Nephron progenitor cell (in vitro differentiated cells): ENCODE measurements at places on chromosomes 1 and 21.
A peak's percentile ranks its signal among the peaks of the same experiment; 100 is the strongest.

- no peaks in the 10 kb centered on the region for H3K27me3 ChIP-seq
- no peaks in the 10 kb centered on the region for H3K4me1 ChIP-seq
- H3K36me3 ChIP-seq = no peaks in the 10 kb centered on the region
- H3K4me3 ChIP-seq = no peak overlapping the region
- no peak for DNase-seq
These were observed 348.3 kb downstream of the BRINP3 start for GRCh38 chr1:190129366-190129765.

- H3K27ac ChIP-seq = no peak overlapping the region
- no peaks in the 10 kb centered on the region for H3K27me3 ChIP-seq
- DNase-seq = no peak
- H3K4me3 ChIP-seq = no peak overlapping the region
- peaks cover 38% of the 10 kb centered on the region for H3K4me1 ChIP-seq
These were observed 644.1 kb downstream of the LMO4 start for GRCh38 chr1:87972811-87973210.

GRCh38 chr1:164716992-164717703 is 158.2 kb downstream of the PBX1 start:
- H3K36me3 ChIP-seq = peaks cover 34% of the 10 kb centered on the region
- H3K4me3 ChIP-seq = no peak overlapping the region
- no peaks in the 10 kb centered on the region for H3K27me3 ChIP-seq
- peaks cover 47% of the 10 kb centered on the region for H3K4me1 ChIP-seq

DNA sequence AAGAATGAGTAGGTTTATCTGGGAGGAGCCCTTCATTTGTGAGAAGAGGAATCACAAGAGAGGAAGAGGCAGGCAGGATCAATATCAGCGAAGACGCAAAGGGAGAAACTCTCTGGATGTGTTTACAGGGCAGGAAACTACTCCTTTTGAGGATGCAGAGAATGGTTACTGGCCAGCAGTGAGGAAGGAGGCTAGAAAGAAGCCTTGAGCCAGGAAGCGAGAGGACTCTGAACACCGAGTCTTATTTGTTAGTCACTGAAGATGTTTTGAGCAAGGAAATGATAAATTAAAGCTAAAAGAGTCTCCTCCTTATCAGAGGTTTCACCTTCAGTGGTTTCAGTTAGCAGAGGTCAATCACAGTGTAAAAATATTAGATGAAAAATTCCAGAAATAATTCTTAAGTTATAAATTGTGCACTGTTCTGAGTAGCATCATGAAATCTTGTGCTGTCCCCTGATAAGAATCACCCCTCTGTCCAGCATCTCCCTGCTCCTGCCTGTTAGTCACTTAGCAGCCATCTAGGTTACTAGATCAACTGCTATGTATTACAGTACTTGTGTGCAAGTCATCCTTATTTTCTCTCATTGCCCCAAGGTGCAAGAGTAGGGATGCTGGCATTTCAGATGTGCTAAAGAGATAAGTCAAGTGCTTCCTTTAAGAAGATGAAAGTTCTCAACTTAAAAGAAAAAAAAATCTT is 43.5 kb downstream of the WLS start:
- H3K4me3 ChIP-seq = no peak overlapping the region
- H3K27ac ChIP-seq = peak overlapping the region; percentile 87
- peaks cover 85% of the 10 kb centered on the region for H3K36me3 ChIP-seq

DNA sequence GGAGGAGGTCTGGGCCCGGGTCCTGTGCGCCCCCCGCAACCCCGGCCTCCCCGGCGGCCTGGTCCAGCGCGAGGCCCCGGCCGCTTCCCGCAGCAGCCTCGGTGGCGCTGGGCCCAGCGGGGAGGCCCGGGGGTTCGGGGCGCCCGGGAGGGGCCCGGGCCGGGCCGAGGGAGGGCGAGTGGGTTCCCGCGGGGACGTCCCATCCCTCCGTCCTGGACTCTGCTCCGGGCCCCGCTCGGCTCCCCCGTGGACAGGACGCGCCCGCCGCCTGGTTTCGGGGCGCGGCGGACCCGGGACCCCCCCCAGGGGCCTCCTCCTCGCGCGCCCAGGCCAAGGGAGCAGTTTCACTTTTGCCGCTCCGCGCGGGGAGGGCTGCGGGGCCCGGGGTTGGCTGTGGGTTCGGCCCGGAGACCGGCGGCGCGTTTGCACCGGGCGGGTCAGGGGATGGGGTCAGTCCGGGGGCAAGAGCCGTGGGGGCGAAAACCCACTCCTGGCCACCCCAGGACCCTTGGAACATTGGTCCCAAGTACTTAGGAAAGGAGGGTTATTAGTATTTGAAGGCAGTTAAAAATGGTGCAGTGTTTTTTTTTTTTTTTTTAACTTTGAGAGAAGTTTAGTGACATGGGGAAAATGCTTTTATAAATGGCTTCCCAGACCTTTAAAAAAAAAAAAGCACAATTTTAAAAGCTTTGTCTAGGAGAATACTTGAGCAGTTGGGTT is 677 bp downstream of the AGPAT3 start:
- H3K27me3 ChIP-seq = peaks cover 71% of the 10 kb centered on the region
- peaks cover 6% of the 10 kb centered on the region for H3K36me3 ChIP-seq
- DNase-seq = peak; percentile 39
- H3K4me3 ChIP-seq = peak overlapping the region; percentile 80

- peaks cover under 1% of the 10 kb centered on the region for H3K4me1 ChIP-seq
- H3K4me3 ChIP-seq = no peak overlapping the region
- DNase-seq = no peak
- H3K27ac ChIP-seq = no peak overlapping the region
These were observed 51.2 kb upstream of the PROX1 start for GRCh38 chr1:213936571-213936970.
